ENCODE measurements at places on chromosomes 5 and 9. TPM values are rescaled to one million over a fixed set of nuclear protein-coding genes. Genes with fewer than 3 reads are reported as not detected.

DNA sequence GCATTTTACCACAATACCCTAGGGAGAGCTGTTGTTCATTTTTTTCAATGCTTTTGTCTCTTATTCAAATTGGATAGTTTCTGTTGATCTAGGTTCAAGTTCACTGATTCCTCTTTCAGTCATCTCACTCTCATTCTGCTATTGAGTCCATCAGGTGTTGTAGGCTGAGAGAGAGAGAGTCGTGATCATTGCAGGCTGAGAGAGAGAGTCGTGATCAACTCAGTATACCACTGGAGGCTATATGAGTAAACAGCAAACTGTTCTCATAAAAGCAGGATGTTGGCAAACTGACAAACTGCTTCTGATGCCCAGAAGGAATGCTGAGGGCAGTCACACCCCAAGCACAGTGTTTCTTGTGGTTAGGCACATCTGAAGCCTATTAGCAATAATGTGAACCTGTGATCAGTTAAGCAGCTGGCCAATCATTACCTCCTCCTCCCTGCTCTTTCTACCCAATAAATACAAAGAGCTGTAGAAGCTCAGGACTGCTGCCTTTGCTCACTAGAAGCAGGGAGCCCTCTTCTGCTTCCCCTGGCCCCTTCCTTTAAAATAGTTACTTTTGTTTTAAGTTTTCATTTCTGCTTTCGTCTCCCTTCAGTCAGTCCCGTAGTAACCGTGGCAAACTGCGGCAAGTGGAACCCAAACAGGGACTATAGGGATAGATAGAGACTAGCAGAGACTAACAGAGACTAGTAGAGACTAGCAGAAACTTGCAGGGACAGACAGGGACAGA, 476.1 kb upstream of the ACO1 start:
- peak; percentile 52 for DNase-seq

- DNase-seq: no peak
Observed at GRCh38 chr5:146196459-146197048, 6.9 kb upstream of the RBM27 start.

DNA sequence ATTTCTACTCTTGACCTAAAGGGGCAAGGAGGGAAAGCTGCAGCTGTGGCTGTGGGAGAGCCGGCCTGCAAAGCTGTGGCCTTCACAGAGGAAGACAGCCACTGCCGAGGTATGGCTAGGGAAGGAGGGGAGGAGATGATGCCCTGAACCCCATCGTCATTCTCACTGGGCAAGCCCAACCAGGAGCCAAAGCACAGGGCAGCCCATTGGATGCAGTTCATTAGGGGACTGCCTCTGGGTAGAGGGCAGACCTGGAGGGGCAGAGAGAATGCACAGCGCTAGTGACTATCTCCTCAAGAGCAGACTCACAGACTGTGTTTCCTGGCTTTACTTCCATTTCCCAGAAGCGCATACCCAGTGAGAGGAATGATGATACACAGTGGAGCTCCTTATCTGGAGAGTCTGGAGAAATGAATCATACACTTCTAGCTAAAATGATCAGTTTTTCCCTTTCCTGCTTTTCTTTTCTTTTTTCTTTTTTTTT, 47.2 kb upstream of the TTC23L start:
- DNase-seq: no peak

Gene FAM200C
- total RNA-seq: 5.6 TPM

DNA sequence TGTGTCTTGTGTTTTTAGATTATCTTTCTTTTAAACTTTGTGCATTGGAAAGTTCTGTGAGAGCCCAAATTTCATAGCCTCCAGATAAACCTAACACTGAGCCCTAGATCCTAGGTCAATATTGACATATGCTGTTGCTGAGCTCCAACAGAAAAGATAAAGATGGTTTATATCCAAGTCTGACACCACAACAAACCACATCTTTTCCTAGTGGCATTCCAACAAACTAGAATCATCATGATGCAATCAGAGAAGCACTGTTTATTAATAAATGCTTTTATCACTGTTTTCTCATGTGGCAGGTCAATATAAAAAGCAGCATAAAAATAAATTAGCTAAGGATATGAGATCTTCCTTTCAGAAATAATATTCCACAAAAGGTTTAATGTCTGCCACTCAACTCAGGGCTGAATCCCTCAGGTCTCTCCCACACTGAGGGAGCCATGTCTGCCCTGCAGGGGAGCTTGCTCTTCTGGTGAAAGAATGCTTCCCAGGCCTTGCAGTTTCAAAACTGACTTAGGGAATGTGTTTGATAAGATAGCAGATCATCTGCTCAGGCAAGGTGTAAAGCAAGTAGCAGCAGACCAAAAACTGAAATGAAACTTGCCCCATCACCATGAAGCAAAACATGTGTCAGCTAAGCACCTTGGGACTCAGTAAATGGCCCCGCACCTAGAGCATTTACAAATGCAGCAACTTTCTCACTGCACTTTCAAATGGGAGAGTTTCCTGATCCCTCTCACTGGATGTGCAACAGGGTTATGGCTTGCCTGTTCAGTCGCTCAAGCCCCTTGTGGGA, 493.0 kb downstream of the AGTPBP1 start:
- no peak for DNase-seq

Gene TERT
- 177 TPM for total RNA-seq
